ENCODE measurements at places on chromosomes 16 and 17. TPM values are rescaled to one million over a fixed set of nuclear protein-coding genes. Genes with fewer than 3 reads are reported as not detected.

EVI2A gene
- total RNA-seq = 2.2 TPM

CYB5D1 gene
- 14.7 TPM for total RNA-seq

GFER gene
- total RNA-seq = 27.0 TPM

ARL4D gene
- 2.0 TPM for total RNA-seq

UTS2R gene
- total RNA-seq = not detected

Data from gastrocnemius medialis (tissue), 4 donors.